ENCODE measurements at places on chromosomes 11 and 22. TPM values are rescaled to one million over a fixed set of nuclear protein-coding genes. Genes with fewer than 3 reads are reported as not detected.
A peak's percentile ranks its signal among the peaks of the same experiment; 100 is the strongest.

DNA sequence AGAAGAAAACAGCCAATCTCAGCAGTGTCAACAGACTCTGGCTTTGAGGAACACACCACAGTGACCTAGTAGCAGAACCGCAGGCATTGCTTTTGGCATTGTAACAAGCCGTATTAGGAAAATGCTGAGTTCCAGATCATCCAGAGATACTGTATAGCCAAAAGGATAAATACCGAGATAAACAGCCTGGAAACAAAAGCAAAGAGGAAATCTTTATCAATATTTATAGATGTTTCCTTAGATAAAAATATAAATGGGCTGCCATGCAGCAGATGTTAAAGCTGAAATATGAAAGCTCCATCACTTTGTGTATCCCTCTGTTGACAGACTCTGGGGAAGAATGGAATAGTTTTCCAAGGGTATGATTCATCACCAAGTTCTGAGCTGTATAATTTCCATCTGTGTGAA, 98.9 kb upstream of the TP53AIP1 start:
- DNase-seq: no peak

DNA sequence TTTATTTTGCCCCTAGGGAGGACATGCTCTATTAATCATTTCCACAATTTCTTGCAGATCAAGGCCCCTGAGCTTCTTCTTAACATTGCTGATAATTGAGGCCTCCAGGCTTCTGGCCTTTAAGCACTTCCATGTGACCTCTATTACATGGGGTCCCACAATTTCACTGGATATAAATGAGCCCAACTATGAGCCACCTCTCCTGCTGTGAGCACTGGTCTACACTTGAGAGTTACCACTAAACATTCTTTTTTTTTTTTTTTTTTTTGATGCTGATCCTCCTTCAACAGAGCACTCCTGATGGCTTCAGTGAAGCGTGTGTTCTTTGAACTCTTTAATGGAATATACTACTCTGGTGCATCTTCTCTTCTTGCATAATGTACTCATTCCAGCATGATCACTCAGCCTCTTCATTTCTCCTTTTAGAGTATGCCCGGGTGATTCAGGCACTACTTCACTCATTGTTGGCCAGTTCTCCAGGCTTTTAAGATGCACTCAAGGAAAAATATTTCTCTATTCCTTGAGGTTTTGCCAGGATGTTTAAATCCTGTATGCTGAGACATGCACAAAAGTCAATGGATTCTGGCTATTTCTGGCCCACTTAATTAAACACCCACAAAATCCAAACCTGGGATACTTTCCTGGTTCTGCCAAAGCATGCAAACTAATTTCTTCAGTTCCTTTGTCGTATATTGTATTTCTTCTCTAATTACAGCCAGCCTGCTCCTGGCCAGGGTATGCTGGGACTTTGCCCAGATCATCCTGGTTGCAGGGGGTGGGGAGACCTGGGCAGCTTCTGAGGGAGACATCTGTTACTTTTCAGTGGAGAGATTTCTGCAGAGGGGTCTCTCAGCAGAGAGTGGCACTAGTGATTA, 257.8 kb upstream of the LUZP2 start:
- no peak for DNase-seq

DNA sequence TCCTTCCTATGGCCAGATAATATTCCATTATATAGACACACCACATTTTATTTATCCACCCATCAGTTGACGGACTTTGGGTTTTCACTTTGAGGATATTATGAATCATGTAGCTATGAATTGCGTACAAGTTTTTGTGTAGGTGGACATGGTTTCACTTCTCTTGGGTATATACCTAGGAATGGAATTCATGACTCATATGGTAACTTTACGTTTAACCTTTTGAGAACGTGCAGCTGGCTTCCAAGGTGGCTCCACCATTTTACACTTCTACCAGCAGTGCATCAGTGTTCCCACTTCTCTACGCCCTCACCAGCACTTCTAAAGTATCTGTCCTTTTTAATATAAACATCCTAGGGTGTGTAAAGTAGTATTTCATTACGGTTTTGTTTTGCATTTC, 112.0 kb downstream of the PLEKHA7 start:
- no peak for DNase-seq

DNA sequence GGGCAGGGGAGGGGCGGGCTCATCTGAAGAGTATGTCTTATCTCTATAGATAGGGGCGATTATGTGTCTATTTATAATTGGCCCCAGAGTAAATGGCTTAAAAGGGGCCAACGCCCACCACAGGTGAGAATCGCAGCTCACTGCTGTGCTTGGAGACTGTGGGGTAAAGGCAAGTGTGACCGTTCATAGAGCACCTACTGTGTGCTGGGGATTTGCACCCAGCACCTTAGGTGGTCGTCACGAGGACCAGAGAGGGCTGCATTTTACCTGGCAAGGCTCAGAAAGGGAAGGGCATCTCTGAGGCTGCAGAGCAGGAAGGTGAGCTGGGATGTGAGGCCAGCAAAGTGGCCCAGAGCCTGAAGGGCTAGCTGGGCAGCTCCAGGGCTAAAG, 13.7 kb upstream of the TCF20 start:
- no peak for DNase-seq

DNA sequence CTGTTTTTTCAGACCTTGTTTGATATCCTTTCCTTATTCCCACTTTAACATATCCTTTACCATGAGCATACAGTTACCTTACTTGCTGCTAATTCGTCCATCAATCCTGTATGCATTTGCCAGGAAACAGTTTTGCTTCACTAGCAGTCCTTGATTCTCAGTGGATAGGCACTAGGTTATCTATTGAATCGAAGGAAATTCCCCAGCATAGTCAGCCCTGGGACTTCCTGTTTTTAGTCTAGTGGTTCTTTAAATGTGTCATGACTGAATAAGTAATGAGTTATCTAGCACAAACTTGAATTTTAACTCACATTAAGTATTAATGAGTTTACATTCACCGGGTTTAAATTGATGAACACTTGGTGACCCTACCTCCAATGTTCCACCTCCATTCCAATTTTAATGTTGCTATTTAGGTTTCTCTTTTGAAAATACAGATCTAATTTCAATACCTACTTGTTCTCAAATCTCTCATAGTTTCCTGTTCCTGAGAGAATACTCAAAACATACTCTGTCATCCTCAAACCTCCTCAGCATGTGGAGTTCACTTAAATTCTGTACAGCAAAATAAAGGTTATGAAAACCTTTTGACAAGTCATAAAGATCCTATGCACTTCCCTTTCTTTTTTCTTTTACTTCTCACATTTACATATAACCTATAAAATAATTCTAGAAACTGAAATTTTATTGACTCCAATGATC, 1375.1 kb upstream of the TENM4 start:
- DNase-seq: no peak

- DNase-seq: no peak
Observed at GRCh38 chr11:93908689-93909088, 58.3 kb upstream of the VSTM5 start.

DNA sequence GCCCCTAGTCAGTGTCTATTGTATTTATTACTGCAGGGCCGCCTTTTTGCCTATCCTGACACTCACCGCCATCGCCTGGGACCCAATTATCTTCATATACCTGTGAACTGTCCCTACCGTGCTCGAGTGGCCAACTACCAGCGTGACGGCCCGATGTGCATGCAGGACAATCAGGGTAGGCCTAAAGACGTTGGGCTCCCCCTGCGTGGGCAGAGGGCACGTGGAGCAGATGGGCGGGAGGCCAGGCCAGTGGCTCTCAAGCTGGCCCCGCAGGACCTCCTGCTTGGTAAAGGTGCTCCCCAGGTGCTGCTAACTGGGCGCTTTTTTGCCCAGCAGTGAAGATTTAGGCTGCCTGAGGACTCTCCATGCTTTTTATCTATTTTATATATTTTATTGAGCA, 22.5 kb downstream of the CAT start:
- no peak for DNase-seq

DNA sequence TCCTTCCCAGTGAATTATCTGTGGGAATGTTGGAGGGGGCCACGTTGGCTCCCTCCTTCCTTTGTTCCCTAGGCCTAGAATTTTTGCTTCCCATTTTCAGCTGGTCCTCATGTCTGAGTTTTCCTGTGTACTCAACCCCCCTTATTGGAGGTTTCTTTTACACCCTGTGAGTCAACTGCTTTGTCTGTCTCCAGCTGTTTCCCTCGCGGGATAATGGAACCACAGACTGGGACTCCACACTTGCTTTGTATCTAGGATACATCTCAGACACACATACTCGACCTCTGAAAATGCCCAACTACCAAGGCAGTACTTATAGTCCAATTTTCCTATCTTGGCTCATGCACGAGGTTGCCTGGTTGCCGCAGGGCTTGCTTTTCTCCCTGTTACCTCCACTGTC, 352.7 kb upstream of the MPPED2 start:
- no peak for DNase-seq

DNA sequence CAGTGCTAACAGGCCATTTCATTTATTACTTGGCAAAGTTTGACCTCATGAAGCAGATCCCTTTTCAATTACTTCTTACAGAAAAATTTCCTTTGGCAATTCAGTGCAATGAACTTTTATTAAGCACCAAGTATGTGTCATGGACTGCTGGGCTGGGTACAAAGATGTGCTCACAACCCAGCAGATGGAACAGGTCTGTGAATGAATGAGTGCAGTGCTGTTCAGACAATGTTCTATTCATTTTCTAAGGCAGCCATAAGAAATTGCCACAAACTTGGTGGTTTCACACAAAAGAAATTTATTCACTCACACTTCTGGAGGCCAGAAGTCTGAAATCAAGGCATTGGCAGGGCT, 428.5 kb downstream of the SOX6 start:
- DNase-seq: no peak

- no peak for DNase-seq
Observed at GRCh38 chr22:38482662-38483308, 14.9 kb downstream of the KDELR3 start.

DNA sequence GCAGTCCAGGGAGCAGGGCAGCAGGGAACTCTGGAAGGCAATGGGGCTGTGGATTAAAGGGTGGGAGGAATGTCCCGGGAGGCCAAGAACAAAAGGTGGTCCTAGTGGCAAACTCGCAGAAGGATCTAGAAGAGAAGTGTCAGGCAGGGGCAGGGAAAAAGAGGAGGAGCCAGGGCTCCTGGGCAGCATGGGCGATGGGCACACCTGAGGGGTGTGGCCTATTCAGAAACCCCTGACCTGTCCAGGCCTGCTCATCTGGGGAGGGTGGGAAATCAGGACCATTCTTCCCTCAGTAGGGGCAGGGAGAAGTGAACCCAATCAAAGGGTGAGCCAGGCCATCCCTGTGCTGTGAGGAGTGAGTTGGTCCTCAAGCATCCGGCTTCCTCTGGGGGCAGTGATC, 108.6 kb downstream of the TRIM29 start:
- peak; percentile 24 for DNase-seq

- no peak for DNase-seq
Observed at GRCh38 chr22:23522623-23523251, 57.4 kb downstream of the IGLL1 start.

- peak; percentile 73 for DNase-seq
Observed at GRCh38 chr22:31491218-31491962, 1.7 kb upstream of the EIF4ENIF1 start.

DNA sequence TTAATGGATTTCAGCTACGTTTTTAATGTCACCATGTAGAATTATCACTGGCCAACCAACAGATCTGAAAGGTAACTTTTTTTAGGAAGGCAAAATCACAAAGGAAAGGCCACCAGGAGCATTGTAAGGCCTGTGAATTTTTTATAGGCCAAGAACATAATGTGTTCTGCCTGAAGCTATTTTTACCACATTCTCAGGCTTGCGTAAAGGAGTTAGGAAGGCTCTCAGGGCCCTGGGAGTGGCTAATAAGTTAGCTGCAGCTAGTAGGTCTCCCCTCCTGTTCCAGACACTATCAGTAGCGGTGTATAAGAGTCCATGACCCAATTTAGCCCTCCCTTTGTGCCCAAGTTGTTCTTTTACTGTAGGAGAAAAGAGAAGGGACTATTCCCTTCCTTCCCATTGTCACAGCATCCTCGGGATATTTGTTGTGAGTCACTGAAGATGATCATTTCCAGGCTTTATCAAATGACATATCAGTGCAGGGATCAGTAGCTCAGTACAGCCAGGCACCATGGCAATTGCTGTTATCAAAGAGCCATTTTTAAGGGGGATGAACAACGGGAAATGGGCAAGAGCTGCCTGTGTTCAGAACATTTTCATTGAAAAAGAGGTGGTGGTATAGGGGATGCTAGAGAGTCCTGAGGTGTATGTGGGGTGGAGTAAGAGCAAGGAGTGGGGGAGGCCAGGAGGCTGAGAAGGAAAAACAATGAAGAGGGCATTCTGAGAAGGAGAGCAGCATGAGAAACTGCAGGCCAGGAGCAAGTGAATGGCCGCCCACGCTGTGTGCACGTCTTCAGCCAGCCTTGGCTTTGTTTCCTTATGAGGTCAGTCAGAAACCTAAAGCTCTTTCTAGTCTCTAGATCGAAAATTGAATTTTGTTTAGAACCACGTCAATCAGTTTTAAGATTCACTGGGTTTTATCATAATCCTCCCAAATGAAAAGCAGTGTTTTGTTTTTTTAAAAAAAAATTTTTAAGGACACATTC, 940.3 kb downstream of the NTM start:
- no peak for DNase-seq

GRCh38 chr22:45867118-45867905, 109.7 kb downstream of the WNT7B start:
- peak; percentile 83 for DNase-seq

DNA sequence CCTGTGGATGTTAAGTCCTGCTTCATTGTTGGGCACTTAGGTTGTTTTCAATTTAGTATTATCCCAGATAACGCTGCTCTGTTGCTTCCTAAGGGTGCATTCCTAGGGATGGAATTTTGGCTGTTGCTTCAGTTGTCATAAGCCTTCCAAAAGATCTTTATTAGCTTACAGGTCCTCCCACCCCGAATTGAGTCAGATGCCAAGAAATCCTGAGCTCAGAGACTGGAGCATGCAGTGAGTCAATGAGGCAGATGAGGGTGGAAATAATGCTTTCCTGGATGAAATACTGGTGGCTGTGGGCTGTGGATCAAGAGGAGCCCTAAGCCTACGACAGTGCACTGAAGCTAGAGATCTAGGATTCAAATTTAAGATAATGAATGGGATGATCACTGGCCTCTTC, 10.7 kb upstream of the IL18BP start:
- DNase-seq: no peak

ZBTB16 gene
- 2.8 TPM for total RNA-seq

MFRP gene
- not detected for total RNA-seq

ANO1 gene
- 1.6 TPM for total RNA-seq

LMO1 gene
- not detected for total RNA-seq

IGSF9B gene
- total RNA-seq: 18.4 TPM

TECTA gene
- total RNA-seq: 1.8 TPM

ZP1 gene
- not detected for total RNA-seq

GLB1L2 gene
- 8.4 TPM for total RNA-seq
